ENCODE measurements at places on chromosomes 1 and 21.

DNA sequence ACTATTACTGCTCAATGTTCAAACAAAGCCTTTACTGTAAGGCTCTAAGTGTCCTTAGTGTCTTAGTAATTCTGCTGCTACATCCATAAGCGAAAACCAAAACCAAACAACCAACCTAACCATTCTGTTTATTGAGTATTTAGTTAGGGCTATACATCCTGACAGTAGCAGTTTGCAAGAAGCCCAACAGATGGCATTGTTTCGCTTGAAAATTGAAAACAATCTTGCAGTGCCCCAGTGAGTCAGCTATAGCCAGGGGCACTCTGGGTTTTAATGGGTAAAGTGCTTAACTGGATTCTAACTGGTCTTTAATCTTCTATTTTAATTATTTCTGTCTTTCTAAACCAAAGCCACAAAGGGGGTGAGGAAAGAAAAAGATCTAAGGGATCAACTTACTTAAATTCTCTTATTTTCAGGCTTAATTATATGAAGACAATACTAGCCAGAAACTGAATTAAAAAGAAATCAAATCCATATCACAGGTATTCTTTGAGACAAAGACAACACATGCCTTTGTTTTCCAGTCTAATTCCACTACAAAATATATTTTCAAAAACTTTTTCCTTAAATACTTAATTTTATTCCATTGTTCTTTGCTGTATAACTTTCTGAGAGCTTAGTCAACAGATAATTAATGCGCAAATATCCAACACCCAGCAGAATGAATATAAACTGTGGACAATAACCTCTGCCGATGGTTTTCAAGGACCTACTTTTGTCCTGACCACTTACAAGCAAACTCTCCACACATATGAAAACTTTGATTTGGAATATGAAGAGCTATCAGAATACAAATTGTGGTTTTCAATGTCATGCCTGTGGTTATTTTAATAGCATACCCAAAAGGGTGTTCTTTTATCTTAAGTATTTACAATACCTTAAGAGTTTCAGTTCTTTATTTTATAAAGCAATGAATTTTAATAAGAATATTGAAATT, 15.2 kb downstream of the POGZ start:
- peak; percentile 80 for DNase-seq

DNA sequence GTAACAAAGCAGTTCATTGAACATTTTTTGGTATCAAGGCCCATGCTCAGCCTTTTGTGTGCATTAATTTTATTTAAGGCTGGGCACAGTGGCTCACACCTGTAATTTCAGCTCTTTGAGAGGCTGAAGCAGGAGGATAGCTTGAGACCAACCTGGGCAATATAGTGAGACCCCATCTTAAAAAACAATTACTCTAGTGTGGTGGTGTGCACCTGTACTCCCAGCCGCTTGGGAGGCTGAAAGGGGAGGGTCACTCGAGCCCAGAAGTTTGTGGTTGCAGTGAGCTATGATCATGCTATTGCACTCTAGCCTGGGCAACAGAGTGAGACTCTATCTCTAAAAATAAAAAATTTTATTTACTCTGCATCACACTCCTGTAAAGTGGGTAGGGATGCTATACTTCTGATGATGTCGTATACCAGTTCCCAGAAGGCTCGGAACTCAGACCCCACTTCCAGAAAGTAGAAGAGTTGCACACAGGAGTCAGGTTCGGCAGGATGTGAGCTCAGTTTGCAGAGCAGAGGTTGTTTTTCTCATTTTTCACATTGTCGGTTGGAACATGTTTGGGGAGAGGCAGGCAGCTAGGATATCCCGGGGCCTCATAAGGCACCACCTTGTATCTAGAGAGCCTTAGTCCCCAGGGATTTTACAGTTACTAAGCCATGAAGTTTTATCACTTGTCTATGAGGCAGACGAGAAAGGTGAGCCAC, 144.6 kb downstream of the GALNT2 start:
- no peak for DNase-seq

DNA sequence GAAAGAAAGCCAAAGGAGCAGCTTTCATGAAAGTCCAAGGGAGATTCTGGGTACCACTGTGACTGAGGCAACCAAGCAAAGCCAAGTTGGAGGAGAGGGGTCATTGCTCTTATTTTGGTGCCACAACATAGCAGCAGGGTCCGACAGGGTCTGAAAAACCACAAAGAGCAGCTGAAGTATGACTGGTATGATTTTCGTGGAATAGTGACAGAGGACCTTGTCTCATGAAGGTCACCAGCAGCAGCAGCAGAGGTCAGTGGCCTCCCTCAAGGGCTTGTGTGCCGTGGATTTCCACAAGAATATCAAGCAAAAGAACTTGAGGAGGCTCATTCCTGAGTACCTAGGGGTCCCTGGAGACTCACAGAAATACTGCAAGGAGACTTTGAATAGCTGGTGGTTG, 160.9 kb upstream of the SYT6 start:
- DNase-seq = no peak

GRCh38 chr1:78892260-78892840, 114.2 kb downstream of the ADGRL4 start:
- no peak for DNase-seq

- no peak for DNase-seq
These were observed 234.3 kb upstream of the ADAMTS5 start for GRCh38 chr21:27201197-27201596.

DNA sequence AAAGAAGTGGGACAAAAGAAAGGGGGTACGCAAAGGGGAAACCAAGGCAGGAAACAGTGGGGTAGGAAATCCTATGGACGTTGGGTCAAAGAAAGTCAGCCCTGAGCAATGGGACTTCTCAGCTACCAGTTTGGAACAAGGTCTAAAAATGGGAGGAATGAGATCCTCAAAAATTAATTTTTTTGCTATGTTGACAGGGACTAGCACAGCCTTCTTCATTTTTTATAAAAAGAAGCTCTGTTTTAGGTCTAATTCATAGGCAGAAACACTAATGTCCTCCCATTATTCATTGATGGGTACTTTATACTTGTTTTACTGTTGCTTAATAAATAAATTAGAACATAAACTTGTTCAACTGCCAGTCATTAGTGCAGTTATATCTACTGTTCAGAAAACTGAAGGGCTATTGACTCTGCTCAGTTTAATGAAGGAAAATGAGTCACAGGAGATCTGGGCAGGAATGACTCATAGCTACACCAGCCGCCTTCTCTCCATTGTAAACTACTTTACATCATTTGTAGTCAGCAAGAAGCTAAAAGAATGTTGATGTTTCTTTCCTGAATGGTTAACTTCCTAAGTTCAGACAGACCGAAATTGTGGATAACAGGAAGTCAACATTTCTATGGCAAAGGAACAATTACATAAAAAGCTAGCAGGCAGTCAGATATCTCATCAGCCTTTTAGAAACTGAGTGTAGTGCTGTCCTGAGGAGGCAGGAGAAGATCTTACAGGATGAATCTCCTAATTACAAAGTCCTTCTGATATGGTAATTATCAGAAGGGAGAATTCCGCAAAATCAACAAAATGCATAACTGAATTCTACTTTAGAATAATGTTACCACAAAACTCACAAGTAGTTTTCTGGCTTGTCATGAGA, 356.4 kb upstream of the PKN2 start:
- DNase-seq = no peak

Measured in erythroblast (primary cell).